Cerebellum (tissue), 4 donors: ENCODE measurements at places on chromosomes 3 and 15. TPM values are rescaled to one million over a fixed set of nuclear protein-coding genes. Genes with fewer than 3 reads are reported as not detected.

The WHAMM gene
- total RNA-seq, result 3.6 TPM

The FAM81A gene
- total RNA-seq, result 4.9 TPM

GRCh38 chr3:123390865-123391600 is 57.9 kb downstream of the ADCY5 start:
- no peak for DNase-seq

- DNase-seq, result peak; percentile 16
Measured at GRCh38 chr3:137163241-137163871, 205.6 kb downstream of the IL20RB start.

The DLEC1 gene
- total RNA-seq, result 1.8 TPM

DNA sequence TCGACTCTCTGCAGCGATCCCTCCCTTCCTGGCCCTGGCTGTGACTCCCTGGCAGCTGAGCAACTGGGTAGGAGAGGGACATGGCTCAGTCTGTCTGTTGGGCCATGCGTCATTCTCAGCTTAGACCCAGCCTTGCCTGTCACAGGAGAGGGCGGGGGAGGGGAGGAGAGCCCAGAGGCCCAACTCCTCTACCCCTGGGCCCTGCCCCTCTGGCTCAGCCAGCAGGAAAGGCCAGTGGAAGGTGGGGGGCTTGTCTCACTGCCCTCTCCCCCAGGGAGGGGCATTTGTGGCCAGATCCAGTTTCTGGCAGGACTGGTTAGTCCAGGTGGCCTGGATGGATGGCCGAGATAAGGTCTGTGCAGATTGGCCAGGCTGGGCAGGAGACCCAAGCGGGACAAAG is 31.6 kb downstream of the DNAJB8 start:
- DNase-seq, result peak; percentile 36

DNA sequence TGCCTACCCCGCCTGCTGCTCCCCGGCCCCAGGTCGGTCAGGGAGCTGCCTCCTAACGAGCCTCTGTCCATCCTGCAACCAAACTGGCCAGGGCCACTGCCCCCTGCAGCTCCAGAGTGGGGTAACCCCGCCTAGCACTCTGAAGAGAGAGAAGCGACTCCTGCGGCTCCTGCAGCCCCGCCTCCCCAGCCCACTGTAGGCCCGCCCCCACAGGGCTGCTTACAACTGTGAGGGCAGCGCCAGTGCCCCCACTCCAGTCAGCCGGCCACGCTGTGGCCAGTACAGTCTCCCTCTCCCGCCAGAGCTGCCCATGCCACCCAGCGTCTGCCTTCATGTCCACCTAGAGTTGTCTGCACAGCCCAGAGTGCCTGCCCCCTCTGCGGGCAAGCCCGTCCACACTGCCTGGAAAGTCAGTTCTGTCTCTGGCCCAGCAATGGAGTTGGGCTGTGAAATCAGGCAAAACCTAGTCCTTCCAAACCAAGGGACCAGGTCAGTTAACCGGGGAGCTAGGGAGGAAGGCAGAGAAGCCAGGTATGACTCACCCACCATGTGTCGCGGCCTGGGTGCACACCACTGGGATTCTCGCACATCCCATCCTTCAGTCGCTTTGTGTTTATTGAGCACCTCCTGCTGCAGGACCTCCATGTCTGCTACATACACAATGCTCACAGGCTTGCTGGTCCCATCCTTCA is 2.4 kb downstream of the UCN2 start:
- DNase-seq, result peak; percentile 39

DNA sequence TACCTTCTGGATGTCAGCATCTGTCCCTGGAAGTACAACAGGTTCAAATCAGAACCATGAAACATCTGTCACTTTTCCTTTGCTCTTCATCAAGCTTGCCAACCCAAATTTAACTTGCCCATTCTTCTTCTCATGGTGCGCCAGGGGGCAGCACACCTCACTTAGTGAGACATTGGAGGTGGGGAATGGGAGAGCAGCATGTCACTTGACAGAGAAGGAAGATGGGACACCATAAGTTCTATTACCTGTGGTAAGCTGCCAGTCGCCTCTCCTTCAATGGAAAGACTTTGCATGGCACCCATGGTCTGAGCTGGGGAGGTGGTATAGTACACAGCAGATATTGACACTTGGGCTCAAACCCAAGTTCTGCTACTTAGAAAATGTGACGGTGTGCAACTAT is 2.9 kb downstream of the SCN5A start:
- DNase-seq, result no peak

GRCh38 chr3:169255511-169255910 is 408.0 kb downstream of the MECOM start:
- no peak for DNase-seq

DNA sequence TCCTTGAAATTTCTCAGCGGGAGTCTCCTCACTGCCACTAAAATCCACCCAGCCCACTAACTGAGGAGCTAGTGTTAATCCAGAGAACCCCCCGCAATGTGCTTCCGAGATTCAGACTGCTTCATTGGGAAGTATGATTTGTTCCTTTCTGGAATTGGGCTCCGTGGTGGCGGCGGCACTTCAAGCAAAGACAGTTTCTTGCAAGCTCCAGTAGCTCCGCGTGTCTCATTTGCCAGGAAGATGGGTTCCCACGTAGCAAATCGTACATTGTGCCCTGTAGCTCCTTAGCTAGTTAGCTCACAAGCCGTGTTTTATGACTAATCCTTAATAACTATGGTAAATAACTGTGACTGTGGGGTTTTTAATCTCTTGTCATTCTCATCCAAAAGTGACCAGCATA is 45.4 kb downstream of the SLC6A1 start:
- no peak for DNase-seq

The NAA50 gene
- total RNA-seq, result 56.1 TPM

GRCh38 chr15:88913017-88913849 is at the start of gene MFGE8:
TSS of gene MFGE8 (minus strand) at chr15:88913379. CDS start at chr15:88913319, 60 bp downstream.
- peak; percentile 28 for DNase-seq

The AMIGO3 gene
- 0.91 TPM for total RNA-seq

DNA sequence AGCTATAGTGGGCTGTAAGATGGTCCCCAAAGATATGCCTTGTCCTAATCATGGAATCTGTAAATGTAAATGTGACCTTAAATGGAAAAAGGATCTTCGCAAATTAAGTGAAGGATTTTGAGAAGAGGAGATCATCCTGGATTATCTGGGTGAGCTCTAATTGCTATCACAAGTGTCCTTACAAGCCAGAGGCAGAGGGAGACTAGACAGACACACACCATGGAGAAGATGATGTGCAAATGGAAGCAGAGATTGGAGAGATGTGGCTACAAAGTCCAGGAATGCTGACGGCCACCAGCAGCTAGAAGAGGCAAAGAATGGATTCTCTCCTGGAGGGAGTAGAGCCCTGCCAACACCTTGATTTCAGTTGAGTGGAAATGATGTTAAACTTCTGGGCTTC is 102.3 kb upstream of the PROK2 start:
- DNase-seq, result no peak

DNA sequence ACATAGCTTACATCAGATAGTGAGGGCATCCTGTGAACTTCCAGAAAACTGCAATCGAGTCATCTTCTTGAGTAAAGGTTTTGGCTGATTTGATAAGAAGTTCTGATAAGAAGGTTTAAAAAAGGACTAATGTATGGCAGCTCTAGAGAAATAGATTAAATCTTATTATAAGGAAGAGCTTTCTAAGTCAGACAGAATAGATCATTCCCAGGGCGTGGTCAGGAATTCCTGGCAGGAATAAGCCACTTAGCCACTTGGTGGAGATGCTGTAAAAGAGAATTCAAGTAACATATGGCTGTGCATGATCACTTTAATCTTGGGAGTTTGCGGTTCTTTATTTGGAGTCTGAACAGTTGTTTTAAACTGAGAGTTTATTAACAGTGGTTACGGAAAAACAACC is 17.4 kb downstream of the PGBD4 start:
- DNase-seq, result no peak

DNA sequence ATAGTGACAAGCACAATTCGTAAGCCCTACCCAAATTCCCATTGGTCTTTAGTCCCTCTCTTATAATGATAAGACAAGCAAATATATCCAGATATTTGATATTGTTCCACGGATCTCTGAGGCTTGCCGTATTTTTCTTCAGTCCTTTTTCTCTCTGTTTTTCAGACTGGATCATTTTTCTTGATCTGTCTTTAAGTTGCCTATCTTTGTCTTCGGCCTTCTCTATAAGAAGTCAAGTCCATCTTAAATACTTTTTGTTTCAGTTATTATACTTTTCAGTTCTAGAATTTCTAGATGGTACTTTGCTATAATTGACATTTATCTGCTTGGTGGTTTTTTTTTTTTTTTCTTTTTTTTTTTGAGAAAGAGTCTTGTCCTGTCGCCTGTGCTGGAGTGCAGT is 13.7 kb upstream of the BLM start:
- no peak for DNase-seq

The ANKRD34C gene
- 2.4 TPM for total RNA-seq

The IL16 gene
- total RNA-seq, result 1.8 TPM

- no peak for DNase-seq
Measured at GRCh38 chr3:62597491-62597890, 224.1 kb upstream of the FEZF2 start.

The HHLA2 gene
- total RNA-seq, result 0.18 TPM

The ATP8B4 gene
- total RNA-seq, result 15.3 TPM

DNA sequence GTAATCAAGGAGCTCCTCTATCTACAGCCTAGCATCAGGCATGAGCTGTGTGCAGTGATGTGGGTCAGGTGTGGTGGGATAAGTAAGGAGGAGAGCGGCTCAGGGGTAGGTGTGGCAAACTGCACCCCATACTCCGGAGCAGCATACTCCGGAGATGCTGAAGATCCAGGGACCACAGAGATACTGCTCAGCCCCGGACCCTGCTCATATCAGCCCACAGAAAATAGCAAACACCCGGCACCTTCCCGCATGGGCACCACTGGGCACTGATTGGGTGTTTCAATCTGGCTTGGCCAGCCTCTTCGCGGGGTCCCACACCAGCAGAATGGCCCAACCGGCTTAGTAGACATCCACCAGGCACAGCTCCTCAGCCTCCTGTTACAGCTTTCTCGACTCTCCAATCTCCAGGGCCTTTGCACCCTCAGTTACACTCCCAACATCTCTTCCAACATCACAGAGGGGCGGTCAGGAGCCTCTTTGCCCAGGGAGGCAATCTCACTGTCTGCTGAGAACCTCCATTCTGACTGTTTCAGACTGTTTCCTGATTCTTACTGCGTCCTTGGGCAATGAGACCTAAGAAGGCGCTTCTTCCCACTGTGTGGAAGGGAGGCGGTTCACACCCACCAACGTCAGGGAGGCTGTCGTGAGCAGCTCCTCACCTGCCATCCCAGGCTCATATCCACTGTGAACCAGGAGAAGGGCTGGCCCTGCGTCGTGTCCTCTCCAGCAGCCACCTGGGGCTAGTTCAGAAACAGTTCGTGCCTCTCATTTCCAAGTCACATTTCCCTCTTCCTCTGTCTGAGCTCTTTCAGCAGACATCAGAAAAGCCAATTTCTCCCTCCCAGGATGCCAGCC is 59.8 kb downstream of the CAPN7 start:
- no peak for DNase-seq

- DNase-seq, result no peak
Measured at GRCh38 chr3:145899241-145899640, 261.7 kb downstream of the PLOD2 start.

The GOLGA8S gene
- 0.18 TPM for total RNA-seq

DNA sequence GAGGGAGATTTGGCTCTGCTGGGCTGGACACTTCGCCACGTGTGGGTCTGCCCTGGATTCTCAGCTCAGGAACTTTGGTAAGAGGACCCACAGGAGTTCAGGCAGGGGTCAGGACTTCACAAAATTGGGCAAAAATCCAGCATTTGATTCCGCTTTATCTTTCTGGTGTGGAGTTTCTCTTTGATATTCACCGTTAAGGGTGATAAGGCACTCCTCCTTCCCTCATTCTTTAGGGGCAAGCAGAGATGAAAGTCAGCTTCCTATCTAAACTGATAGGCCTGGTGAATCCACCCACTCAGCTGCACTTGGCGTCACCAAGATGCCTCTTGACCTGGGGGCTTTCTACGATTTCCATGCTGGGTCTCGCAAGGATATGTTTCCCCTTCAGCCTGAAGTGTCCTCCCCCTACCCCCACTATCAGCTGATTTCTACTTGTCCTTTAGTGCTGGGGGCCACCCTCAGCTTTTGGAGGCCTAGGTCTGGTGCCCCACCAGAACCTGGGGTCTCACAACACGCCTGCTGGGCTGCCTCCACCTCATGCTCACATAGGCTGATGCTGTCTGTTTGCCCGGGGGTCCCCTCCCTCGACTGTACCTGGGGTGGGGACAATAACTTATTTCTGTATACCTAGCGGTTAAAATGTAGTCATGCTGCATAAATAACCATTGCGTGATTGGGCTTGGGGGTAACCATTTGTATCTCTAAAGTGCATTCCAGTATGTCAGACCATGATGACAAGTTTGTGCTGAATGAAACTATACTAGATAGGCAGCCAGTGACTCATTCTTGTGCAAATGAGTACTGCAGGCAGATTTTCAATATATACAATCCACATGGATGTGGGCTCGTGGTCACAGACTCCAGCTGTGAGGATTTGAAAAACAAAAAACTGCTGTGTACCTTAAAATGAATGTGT is 248.3 kb downstream of the ADAMTS17 start:
- DNase-seq, result no peak

DNA sequence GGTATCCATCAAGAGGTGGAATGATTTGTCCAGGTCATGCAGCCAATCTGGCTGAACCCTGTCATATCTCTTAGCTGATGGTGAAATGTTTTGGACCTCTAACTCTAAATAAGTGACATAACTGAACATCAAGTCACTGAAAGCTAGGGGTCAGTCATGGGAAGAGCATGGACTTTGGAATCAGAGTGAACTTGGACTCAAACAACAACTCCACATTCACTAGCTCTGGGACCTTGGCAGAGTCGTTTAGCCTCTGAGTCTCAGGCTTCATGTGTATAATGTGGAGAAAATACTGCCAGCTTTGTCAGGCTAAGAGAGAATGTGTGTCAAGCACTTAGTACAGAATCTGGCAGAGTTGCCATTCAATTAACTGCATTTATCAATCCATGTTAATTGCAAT is 557.8 kb upstream of the CFAP20DC start:
- no peak for DNase-seq

DNA sequence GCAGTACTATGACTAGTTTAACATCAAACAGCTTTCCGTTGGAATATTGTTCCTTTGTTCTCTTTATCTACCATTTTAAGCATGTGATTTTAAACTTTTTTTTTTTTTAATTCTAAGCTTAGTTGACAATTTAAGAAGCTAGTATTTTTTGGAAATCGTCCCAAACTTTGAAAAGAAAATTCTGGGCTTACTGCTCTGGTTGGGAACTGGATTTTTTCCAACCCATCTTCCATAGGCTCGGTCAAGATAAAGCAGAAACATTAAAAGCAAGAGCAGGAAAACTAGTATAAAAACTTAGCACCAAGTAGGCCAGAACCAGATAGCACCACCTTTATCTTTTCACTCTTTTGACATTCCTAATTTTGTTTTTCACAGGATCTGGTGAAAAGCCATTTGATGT is 49.9 kb downstream of the TSC22D2 start:
- DNase-seq, result no peak

DNA sequence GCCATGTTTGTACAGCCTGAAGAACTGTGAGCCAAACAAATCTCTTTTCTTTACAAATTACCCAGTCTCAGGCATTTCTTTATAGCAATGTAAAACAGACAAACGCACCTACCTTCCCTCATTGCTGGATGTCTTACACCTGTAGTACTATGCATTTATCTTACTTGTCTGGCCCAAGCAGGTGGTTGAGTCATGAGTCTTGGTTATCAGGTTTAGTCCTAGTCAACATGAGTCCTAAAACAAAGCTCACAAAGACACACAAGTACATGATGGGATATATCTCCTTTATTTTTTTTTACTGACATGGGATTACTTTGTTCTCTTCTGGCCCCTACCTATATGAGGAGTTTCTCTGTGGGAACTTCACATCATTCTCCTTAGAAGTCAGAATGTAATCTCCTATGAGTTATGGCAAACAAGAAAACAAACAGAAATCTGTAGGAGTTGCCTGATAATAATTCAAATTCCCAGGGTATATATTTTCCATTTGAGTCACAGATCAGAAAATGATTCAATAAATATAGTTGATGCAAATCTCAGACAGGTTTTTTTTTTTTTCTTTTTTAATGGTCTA is 33.6 kb upstream of the PLSCR2 start:
- no peak for DNase-seq
